ENCODE measurements at places on chromosomes 7 and 10. TPM values are rescaled to one million over a fixed set of nuclear protein-coding genes. Genes with fewer than 3 reads are reported as not detected.
A peak's percentile ranks its signal among the peaks of the same experiment; 100 is the strongest.

Gene ASAH2B
- total RNA-seq = 3.4 TPM

Gene RABGEF1
- 22.7 TPM for total RNA-seq

Gene CNNM1
- total RNA-seq = 2.2 TPM

Gene CCDC7
- total RNA-seq = 2.8 TPM

Gene FRMPD2
- total RNA-seq = 3.0 TPM

Gene MAT1A
- 5.1 TPM for total RNA-seq

- peaks cover 4% of the 10 kb centered on the region for H3K4me1 ChIP-seq
- H3K27ac ChIP-seq = peak overlapping the region; percentile 3
- H3K36me3 ChIP-seq = no peaks in the 10 kb centered on the region
- H3K4me3 ChIP-seq = no peak overlapping the region
- peak; percentile 73 for DNase-seq
These were observed 105.4 kb downstream of the ITIH5 start for GRCh38 chr10:7561216-7561893.

DNA sequence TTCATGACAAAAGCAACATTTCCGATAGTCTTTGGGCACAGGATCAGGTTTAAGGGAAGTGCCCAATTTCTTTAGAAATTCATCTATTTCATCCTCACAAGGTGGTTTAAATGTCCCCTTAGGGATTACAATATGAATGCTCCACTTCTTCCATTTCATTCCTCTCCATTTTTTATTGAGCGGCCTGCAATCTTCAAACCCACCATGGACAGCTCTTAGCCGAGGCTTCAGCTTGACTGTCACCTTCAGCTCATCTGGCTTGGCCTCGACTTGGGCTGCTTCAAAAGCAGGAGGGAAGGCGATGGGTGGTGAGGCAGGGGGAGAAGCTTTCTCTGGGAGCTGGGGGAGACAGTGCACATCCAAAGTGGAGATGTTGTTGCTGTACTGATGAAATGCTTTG is 123.2 kb downstream of the GALNT11 start:
- DNase-seq = no peak
- H3K27me3 ChIP-seq = no peaks in the 10 kb centered on the region
- peaks cover 71% of the 10 kb centered on the region for H3K36me3 ChIP-seq

- H3K4me3 ChIP-seq = no peak overlapping the region
- H3K36me3 ChIP-seq = no peaks in the 10 kb centered on the region
- no peak overlapping the region for H3K27ac ChIP-seq
- no peak for DNase-seq
- H3K27me3 ChIP-seq = peaks cover 85% of the 10 kb centered on the region
These were observed 4.2 kb downstream of the IGFBP1 start for GRCh38 chr7:45892407-45893035.

- no peak overlapping the region for H3K4me3 ChIP-seq
- no peak overlapping the region for H3K27ac ChIP-seq
- DNase-seq = no peak
- no peaks in the 10 kb centered on the region for H3K36me3 ChIP-seq
These were observed 27.8 kb downstream of the TMEM236 start for GRCh38 chr10:17779784-17780183.

DNA sequence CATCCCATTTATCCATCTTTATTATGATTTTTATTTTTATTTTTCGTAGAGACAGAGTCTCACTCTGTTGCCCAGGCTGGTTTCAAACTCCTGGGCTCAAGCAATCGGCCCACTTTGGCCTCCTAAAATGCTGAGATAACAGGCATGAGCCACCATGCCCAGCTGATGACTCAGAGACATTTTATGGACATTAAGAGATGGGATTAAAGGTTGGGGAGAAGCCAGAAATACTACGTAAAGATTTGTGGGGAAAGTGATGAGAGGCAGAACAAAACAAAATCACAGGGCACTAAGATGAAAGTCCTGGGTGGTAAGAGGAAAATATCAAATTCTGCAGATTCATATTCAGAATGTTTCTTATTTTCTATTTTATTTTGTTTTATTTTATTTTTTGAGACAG is 7.6 kb downstream of the WNT8B start:
- DNase-seq = no peak
- H3K27ac ChIP-seq = no peak overlapping the region
- H3K4me1 ChIP-seq = no peaks in the 10 kb centered on the region

GRCh38 chr10:102635377-102635776 is 8.9 kb upstream of the TRIM8 start:
- no peaks in the 10 kb centered on the region for H3K27me3 ChIP-seq
- DNase-seq = no peak
- no peak overlapping the region for H3K4me3 ChIP-seq
- peaks cover 39% of the 10 kb centered on the region for H3K4me1 ChIP-seq
